ENCODE measurements at places on chromosomes 2 and 18.

DNA sequence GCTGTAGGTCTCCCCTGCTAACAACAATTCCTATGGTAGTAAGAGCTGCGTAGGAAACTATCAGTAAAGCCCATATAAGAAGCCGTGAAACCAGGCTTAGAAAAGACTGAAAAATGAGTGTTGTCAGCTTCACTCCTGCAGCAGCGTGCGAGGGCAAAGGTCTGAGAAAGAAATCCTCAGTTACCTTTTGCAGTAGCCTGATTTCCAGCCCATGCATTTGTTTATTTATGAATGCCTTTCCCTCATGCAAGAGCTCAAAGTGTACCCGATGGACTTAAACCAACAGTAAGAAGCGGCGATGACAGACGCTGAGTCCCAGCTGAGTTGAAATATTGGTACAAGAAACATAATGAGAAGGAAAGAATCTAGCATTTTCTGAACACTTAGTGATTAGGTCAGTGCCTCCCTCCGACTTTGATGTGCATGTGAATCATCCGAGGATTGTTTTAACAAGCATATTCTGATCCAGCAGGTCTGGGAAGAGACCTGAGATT, 15.0 kb upstream of the POLI start:
- no peak for DNase-seq

GRCh38 chr2:48548840-48549239, 18.9 kb downstream of the STON1 start:
- no peak for DNase-seq

GRCh38 chr2:157559061-157559460, 69.6 kb downstream of the ACVR1C start:
- DNase-seq, result no peak

DNA sequence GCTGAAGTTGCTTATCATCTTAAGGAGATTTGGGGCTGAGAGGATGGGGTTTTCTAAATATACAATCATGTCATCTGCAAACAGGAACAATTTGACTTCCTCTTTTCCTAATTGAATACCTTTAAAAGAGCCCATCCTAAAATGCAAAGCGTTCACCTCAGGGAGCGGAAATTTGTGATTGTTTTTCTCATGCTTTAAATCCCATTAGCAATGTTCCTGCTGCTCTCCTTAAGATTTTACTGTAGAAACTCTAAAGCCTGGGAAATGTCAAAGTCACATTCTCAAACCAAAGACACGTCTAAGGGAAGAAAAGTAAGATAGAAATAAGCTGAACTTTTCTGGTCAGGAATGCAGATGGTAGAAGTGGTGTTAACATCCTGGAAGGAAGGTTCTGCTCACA, 285.8 kb upstream of the MAP2 start:
- DNase-seq, result no peak

- DNase-seq, result no peak
Observed at GRCh38 chr2:98158305-98158704, 71.3 kb downstream of the VWA3B start.

DNA sequence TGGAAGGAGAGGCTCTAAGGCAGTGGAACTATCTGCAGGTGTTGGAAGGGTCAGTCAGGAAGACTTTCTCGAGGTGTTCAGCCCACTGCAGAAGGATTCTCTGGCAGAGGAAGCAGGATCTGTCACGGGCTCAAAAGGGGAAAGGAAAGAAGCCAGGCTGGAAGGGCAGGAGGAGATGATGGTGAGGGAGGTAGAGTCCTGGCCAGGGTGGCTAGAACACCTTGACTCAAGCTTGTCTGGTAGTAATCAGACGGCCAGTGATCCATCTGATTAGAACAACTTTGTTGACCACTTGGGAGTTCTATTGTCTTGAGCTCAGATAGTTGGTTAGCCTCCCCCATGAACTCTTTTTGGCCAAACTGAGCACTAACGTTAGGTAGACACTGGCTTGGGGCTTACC, 9.7 kb upstream of the ATOH8 start:
- DNase-seq, result no peak

GRCh38 chr18:6796511-6796910, 67.0 kb downstream of the ARHGAP28 start:
- DNase-seq, result no peak

- DNase-seq, result no peak
Observed at GRCh38 chr2:46120792-46121555, 176.2 kb upstream of the EPAS1 start.

- no peak for DNase-seq
Observed at GRCh38 chr18:12748671-12749070, 45.8 kb downstream of the PSMG2 start.

GRCh38 chr2:196076778-196077568, 8.3 kb upstream of the DNAH7 start:
- no peak for DNase-seq

- no peak for DNase-seq
Observed at GRCh38 chr2:222707102-222707688, 35.7 kb downstream of the MOGAT1 start.

GRCh38 chr2:19882286-19882685, 19.5 kb downstream of the TTC32 start:
- DNase-seq, result no peak

DNA sequence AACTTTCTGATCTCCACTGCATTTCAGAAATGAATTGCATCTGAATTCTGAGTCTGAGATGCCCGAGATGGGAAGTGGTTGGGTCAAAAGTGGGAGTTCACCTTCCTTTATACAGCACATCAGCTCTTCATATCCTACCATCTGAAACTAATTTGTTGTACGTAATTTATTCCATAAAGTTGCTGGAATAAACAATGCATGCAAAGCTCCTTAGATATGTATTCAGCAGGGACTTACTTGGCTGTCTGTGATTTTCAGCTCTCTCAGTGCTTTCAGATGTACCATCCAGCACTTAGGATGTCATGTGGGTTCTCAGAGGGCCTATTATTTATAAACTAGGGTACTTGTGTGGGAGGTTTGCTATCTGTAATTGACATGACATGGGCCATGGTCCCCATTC, 46.9 kb upstream of the EFEMP1 start:
- no peak for DNase-seq

DNA sequence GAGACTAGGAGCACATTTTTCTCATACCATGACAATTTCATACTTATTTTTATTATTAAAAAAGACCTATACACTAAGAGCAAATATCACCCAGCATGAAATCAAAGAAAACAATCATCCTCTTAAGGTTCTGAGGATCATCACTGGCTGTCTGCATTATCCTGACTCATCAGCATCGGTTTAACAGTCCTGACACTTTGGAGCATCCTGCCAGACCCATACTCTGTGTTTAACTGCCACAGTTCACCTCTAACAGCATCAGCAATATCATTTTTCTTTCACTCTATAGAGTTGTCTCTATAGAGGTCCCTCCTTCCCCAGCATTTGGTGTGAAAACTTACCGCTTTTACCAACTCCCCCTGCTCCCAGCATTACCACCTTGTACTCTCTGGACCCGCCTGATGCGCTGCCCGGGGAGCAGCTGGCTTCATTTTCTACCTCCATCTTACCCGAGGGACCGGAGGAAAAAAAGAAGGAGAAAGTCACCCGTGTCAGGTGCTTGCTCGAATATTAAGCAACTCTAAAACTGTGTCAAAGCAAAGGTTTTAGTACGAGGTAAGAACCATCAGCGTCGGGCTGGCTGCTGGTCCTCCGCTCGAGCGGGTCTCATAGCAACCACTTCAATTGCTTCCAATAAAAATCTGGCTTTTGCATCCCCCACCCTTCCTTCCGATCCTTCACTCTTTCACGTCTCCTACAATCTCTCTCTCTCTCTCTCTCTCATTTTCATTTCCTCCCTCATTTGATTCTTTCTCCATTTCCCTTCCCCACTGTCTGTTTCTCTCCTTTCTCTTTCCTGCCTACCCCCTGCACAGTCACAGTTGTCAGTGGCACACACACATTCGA, at the start of gene RIT2:
Gene RIT2, minus strand, starts transcription at position 610 of the 846 bp plus-strand sequence.
- DNase-seq, result no peak

GRCh38 chr18:66694852-66695251, 91.0 kb upstream of the CDH19 start:
- DNase-seq, result no peak

GRCh38 chr2:19051203-19051831, 307.1 kb downstream of the OSR1 start:
- DNase-seq, result no peak

DNA sequence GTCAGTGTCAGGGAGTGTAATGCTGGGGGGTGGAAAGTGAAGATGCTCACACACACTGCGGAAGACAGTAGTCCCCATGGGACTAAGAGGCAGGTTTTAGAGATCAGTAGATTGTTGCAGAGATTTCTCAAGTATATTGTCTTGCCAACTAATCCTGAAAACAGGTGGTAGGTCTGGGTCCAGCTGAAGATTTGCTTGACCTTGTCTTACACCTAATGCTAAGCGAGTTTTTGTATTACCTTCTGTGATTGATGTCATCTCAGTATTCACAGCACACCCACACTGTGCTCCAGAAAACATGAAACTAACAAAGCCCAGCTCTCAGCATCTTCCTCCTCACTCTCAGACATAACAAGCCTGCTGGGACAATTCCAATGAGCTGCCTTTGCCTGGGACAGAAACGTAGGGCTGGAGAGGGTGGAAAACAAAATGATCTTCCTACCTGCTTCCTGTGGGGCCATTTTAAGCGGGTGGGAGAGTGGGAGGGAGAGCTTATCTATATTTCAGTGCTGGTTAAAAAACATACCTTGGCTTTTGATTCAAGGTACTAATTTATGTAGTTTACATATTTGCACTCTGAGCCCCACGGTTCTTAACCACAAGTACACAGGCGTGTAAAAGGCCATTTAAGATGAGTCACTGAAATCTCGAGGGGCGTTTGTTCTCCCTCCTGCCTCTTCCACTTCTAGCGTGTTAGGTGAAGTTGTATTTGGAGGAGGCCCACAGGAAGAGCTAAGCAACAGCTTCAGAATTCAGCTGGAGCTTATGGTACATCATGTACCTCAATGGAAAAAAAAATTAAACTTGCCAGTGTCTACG, 23.1 kb upstream of the RBMS1 start:
- no peak for DNase-seq

DNA sequence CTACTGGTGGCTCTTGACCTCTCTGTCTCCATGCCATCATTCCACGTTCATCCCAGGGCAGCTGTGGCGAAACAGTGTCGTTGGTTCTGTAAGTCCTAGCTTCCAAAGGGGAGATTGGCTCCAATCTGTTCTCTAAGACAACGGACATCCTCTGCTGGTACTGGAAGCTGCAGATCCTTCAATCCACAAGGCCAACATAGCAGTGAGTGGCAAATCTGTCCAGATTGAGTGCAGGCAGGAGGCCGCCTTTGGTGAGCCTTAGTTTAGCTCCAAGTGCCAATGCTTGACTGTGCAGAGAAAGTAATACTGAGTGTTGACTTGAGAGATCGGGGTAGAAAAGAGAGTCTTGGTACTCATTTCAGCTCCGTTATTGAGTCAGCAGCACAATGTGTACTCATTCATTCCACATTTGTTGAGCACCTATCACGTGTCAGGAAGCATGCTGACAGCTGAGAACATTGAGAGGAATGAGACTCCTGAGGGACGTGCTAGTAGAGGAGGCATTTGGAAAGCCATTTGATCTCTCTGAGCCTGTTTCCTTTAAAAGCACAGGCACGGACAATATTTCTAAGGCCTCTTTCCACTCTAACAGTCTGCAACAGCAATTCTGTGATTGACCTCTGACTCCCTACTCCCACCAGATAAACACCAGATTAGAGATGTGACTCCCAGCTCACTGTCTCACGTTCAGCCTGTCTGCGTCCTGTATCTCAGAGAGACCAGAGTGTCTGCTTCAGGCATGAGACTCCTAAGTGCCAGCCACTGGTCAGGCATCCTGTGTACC, 306.0 kb downstream of the CLIP4 start:
- no peak for DNase-seq

DNA sequence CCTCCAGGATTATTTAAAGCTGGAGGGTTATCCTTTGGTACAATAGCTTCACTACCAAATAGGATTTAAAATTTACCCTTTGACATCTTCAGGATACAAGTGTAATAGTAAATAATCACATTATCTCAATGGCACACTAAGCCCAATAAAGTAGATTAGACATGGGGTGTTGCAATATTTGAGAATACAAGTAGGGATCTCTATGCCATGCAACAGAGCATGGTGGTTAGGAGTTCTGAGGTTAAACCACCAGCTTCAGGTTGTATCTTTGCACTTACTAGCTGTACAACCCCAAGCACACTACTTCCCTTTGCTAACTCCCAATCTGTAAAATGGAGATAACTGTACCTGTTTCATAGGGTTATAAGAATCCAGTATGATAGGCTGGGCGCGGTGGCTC, 6.2 kb downstream of the MBD2 start:
- peak; percentile 20 for DNase-seq

DNA sequence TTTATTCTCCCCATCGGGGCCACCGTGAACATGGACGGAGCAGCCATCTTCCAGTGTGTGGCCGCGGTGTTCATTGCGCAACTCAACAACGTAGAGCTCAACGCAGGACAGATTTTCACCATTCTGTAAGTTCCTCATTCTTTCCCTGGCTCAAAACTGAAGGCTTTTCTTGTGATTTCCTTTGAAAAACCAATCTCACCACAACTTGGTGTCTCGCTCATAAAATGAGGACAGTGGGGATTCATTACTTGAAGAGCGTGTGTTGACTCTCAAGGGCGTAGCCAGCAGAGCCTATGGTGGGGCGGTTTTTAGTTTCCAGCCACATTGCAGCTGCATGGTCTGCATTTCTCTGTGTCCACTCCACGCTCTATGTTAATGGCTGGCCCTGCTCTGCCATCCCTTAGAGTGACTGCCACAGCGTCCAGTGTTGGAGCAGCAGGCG, 29.0 kb downstream of the SLC1A4 start:
- DNase-seq, result peak; percentile 19

DNA sequence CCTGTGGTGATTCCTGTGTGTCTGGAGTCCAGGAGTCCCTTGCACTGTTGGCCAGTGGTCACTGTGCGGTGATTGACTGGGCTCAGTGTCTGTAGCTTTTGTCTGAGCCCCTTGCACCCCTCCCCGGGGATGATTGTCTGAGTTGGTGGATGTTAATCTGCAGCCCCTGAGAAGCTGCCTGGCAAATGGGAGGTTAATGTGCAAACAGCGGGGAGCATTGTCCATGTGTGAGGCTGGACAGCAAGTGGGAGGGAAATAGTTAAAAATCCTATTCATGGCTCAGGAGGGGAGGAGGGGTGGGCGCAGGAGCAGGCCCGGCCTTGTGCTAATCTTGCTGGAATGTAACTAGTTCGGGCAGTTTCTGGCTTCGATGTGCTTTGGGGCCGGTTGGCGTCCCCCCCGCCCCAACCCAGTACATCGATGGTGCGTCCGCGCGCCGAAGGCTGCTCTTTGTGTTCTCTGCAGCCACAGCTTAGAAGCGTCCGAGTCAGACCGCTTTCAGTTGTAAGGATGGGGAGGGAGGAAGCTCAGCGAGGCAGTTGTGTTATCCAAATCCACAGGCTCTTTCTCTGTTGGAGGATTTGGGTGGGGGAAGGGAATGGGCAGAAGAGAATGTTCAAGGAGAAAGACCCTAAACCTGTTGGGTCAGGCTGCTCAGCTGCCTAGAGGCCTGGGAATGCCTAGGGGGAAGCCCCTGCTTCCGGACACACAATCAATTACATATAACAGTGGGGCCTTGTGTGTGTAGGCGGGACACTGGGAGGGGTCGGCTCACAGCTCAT, 71.8 kb downstream of the TGOLN2 start:
- DNase-seq, result no peak

Data from B cell (primary cell).